ENCODE measurements at places on chromosomes 11 and 22.
A peak's percentile ranks its signal among the peaks of the same experiment; 100 is the strongest.

GRCh38 chr11:128604723-128605122 is 17.4 kb upstream of the ETS1 start:
- no peak for DNase-seq

GRCh38 chr22:19330865-19331418 is 39.4 kb upstream of the CLTCL1 start:
- DNase-seq = no peak

DNA sequence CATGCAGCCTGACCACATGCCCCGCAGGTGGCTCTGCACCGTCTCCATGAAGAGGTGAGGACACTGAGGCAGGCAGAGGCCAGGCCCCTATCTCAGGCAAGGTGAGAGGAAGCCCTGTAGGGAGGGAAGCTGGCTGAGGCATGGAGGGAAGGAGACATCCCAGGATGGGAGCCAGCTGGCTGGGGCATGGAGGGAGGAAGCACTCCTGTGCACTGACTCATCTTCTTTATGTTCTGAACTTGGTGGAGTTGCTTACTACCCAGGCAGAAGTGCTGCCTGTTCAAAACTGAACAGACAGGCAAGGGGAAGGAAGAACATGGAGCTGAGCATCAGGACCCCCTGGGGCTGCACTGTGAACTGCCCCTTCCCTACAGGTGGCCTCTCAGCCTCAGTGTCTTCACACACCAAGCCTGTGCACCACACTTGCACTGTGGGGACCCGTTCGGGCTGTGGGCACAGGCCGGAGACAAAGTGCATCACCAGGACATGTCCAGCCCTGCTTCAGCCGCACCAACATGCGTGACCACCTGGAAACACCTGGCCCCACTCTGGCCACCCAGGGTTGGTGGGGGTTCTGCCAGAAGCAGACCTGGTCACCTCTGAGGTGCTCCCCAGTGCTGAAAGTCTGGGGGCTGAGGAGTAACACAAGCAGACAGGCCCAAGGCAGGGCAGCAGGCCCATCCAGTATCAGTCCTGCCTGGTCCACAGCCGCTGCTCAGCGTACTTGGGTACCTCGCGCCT is 55.5 kb downstream of the DGCR2 start:
- DNase-seq = no peak

DNA sequence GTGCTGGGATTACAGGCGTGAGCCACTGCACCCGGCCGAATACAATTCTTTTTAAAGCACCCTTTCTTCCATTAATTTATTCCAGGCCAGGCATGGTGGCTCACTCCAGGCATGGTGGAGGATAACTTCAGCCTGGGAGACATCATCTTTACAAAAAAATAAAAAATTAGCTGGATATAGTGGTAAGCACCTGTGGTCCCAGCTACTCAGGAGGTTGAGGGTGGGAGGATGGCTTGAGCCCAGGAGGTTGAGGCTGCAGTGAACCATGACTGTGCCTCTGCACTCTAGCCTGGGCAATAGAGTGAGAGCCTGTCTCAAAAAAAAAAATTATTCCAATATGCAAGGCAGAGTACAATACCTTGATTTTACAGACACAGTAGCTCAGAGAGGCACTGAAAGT is 11.4 kb downstream of the TAGLN start:
- no peak for DNase-seq

DNA sequence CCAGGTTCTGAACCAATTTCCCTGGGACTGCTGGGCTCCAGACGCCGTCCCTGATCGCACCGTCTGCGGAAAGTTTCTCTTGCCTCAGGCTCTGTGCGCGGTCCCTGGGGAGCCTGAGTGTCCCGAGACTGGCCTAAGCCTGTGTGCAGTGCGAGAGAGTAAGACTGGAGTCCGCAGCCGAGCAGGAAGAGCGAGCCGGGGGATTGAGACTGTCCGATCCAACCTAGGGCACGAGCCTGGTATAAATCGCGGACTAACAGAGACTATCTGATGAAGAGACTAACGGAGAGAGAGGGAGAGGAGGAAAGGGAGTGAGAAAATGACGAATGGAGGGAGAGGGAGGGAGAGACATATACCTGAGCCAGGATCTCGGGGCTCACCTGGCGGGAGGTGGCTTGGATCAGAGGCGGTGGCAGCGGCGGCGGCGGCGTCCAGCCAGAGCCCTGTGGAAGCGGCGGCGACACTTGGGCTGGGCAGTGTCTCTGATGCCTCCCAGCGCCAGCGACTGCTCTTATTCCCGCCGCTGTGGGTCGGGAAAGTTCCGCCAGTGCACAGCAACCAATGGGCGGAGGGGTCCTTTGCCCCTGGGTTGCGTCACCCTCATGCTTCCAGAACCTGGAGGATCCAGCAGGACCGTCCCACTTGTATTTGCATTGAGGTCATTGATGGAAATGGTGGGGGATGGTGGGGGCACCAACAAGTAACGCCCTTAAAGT is at the start of gene CALCA:
CALCA (minus strand) TSS at position 487 of the 716 bp plus-strand sequence. CDS start 1,159 bp downstream, outside the sequence.
- DNase-seq = no peak

- no peak for DNase-seq
These were observed 139.5 kb downstream of the KIF18A start for GRCh38 chr11:27968461-27968860.

GRCh38 chr11:35308157-35308556 is 111.2 kb downstream of the SLC1A2 start:
- no peak for DNase-seq

- no peak for DNase-seq
These were observed 13.8 kb downstream of the SEC14L3 start for GRCh38 chr22:30457981-30458380.

DNA sequence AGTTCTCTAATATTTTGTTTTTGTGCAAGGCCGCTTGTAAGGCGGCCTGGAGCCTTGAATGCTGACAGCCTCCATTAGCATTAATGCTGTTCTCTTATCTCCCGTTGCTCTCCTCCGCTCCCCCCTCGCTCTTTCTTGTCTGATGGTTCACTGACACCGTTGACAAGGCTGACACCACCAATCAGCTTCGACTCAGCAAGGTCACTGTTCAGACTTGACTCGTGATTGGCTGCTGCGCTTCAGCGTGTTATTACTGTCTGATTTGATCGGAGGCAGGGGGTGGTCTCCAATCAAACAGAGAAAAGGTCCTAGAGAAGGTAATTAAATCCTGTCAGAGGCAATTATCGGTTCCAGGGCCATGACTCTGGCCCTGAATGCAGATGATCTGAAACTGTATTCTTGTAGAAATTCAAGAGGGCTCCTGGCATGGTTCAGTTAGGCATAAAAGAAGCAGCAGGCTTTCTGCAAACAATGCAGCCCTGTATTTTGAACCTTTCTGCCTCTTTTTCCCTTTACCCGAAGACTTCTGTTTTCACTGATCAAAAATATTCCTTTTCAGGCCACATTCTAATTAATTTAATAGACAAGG is 49.3 kb upstream of the MPPED2 start:
- DNase-seq = no peak

DNA sequence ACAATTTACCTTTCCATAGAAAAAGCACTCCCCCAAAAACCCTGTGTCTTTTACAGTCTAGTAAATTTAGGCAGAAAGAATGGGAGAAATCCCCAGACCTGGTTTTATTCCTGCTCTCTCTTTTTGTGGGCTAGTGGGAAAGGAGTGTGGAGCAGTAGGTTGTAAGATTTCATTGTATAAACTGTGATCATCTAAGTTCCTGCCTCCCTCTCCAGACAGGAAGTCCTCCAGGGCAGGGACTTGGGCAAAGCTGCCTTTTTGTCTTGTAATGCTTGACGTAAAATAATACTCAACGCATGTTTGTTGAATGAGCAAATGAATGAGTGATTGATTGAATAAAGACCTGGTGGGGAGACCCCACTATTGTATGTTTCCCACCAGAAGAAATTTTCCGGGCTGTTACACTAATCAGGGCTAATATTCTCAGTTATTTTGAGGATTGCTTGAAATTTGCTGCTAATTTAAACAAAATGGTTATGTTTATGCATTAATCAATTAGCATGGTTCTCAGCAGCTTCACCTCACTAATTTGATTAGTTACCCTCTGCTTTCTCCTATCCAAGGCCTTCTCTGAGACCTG is 36.3 kb downstream of the CSNK2A3 start:
- DNase-seq = no peak

GRCh38 chr11:35375332-35376117 is 43.8 kb downstream of the SLC1A2 start:
- no peak for DNase-seq

DNA sequence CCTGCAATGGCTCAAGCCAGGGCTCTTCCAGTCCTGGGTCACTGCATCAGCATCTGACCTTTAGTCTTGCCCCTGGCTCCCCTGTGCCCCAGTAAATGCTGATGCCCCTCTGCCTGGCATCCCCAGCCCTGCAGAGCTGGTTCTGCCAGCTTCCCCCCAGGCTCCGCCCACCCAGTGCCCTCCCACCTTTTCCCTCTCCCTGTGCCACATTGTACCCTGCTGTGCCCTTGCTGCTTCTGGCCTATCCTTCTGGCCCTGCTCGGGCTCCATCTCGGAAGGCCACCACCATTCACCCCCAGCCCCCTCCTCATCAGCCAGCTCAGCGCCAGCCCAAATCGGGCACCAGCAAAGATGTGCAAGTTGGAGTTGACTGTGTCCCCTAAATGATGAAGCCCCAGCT is 7.4 kb downstream of the CAPN5 start:
- DNase-seq = no peak

DNA sequence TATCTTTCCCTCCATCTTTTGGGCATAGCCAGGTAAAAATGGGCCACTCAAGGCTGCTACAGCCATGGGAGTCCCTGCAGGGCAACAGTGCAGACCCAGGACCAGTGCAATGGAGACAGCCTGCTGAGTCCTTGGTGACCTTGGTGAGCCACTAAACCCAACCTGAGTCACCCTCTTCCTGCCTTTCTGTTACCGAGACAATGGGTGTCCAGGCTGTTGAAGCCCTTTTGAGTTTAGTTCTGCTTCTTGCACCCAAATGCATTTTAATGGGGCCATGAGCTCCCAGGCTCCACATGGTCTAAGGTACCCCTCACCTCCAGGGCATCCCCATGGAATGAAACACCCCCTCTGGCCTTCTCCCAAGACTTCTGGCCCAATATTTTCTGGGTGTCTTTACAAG is 874 bp upstream of the PLAAT4 start:
- peak; percentile 65 for DNase-seq

GRCh38 chr11:128516886-128517285 is 70.5 kb downstream of the ETS1 start:
- DNase-seq = peak; percentile 15

DNA sequence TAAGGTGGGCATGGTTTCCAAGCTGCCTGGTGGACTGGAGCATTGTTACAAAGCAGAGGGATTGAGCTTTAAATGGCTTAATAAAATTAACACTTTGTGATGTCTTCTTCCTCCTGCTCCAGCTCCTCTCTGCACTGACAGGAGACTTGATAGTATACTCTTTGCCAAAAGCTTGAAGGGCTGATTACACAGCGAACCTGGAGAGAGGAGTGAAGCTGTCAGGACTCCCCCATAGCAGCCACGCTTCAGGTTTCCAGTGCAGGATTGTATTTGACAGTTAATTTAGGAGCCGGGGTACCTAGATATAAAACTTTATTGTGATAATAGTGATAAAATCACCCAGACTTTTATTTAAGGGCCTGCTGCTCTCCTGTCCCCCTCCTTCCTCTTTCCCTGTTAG is 50.0 kb downstream of the TRIM44 start:
- DNase-seq = no peak

GRCh38 chr11:99505316-99505715 is 484.6 kb downstream of the CNTN5 start:
- DNase-seq = no peak

DNA sequence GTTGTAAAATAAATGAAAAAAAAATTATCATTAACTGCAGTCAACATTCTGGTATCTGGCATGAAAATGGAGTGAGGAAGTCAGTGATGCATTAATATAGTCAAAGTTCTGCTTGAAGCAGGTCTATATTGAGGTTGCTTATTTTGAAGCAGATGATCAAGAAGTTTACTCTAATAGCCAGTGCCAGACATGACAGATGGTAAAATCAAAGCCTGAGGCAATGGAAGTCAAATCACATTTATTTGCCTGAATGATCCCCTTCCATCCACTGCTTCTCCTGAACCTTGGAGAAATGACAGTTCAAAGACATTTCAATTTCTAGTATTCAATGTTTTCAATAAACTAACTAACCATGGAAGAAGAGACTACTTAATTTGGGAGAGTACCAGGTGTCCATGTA is 430.0 kb downstream of the FAM181B start:
- DNase-seq = no peak

GRCh38 chr11:96227244-96227643 is 115.8 kb downstream of the MAML2 start:
- DNase-seq = no peak

DNA sequence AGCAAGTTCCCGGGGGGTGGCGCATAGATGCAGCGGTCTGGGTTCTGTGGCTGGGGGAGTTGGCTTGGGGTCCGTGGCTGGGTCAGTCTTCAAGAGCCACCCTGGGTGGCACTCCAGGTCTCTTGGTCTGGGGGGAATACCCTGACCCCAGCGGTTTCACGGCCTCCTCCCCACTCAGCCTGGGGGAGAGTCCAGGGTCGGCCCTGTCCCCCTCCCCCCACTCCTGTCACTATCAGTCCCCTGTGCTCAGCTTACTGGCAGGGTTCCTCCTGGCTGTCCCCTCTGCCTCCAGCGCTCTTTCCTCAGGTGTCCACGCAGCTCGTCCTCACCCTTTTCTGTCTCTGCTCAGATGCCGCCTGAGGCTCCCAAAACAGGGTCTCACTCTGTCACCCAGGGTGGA is 68.5 kb upstream of the PARVG start:
- no peak for DNase-seq

DNA sequence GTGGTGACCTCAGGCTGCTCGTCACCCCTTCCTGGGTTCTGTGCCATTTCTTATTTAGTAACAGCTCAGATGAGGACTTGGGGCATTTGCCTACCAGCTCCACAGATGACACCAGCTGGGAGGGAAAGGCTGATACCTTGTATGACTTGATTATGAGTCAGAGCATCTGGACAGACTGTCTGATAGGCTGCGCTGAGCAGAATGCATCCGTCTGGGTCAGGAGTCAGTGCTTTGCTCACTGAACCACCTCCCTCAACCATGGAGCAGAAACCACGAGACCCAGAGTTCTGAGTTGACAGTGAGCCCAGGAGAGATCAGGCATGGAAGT is 6.8 kb downstream of the ST14 start:
- peak; percentile 16 for DNase-seq

DNA sequence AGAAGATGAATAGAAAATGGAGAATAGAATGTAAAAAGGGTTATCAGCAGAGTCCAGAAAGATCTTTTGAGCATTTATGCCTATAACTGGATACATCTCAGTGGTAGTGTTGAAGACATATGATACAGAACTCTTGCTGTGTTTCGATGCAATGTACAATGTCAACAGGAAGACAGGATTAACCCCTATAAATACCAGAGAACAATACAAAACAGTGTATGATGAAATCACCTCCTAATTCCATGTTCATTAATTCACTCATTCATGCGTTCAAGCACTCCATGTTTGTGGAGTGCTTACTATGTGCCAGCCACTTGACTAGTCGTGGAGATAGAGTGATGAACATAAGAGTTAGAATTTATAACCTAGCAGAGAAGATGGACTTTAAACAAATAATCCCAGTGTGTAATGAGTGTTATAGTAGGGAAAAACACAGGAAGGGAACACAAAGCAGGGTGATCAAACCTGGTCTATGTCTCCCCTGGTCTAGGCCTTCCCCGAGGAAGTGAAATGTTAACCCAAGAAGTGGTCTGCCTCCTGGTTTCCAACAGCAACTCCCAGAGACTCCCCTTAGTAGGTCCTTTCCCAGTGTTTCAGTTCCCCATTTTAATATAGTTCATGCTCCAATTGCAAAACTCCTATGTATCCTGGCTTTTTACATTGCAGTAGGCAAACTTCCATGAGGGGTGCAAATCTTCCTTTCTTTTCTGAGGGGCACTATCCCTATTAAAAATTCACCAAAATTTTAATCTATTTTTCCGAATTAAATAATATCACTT is 9.1 kb upstream of the SESN3 start:
- no peak for DNase-seq

GRCh38 chr11:88428959-88429358 is 91.4 kb upstream of the CTSC start:
- no peak for DNase-seq

Data from activated CD4-positive, alpha-beta T cell treated with anti-CD3 and anti-CD28 coated beads, Interleukin-10, Interleukin-2, amounts not matched to agents 100 ng/mL and 50 ng/mL, durations not matched to agents 16 hours and 8 hours (primary cell).